ENCODE measurements at places on chromosomes 3 and 15.

DNA sequence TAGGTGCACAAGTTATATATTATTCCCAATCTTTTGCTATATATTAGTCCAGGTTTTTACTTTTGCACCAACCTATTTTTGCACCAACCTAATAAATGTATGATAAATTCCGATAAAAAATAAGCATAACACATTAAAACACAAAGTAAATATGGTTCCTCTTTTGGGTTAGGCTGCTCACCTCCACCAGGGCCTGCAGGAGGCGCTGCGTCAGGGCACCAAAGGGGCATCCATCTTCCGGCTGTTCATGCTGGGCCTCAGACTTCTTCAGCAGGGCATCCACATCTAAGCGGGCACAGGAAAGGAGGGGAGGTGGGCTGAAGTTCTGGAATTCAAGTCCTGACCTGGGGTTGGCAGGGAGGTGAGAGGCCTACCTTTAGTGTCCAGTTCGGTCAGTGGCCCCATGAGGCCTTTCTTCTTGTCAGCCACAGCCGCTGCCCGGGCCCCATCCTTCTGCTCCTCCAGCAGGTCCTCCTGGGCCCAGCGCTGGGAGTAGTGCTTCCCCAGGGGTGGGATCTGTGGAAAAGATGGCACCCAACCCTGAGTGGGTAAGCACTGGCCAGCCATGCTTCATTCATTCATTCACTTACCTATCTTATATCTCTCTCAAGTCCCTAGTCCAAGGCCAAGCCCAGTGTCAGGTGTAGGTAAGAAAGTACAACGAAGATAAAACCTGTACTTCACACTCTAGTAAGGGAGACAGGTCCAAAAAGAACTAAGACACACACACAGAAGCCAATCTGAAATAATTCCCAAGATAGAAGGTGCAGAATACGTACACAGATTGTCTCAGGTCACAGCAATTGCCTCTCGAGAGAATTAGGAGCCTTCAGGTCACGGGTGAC, 5.2 kb downstream of the TADA3 start:
- no peak for DNase-seq

DNA sequence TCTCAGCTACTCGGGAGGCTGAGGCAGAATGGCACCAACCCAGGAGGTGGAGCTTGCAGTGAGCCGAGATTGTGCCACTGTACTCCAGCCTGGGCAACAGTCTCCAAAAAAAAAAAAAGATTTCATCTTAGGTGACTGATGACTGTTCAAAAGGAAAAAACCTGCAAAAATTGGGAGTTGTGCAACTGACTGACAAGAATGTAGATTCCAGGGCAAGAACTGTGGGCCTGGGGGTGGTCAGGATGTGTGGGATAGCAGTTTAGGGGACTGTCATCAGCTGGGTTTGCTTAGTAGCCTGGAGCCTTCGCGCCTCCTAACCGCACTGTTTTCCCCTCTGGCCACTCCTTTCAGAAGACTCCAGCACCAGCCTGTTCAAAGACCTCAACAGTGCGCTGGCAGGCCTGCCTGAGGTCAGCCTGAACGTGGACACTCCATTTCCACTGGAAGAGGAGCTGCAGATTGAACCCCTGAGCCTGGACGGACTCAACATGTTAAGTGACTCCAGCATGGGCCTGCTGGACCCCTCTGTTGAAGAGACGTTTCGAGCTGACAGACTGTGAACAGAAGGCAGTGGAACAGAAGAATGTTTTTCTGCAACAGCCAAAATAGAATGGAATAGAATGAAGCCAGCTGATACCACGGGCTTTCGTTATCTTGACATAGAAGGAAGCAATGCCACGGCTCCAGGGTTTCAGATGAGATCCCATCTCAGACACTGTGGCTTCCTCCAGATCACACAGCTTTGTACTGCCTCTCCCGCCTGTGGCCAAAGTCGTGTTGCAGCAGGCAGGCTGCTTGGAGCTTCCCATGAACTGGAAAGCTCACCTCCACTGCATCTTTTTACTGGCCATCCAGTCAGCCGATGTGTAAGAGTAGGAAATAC, 75.3 kb upstream of the BLM start:
- DNase-seq, result no peak

DNA sequence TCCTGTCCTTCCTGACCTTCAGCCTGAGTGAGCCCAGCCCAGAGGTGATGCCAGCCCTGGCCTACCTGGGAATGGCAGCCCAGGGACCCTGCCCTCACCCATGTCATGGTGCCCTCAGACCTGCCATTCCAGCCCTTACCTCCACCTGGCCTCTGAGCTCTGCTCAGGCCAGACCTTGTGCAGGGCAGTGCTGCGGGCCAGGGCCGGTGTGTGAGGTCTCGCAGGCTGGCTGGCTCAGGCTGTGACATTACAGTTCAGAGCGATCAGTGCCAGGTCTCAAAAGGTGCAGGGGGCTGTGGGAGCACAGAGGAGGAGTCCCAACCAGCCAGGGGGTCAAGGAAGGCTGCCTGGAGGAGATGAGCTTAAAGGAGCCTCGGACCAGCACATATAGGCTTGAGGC, 6.4 kb upstream of the CPLX3 start:
- DNase-seq, result no peak

GRCh38 chr3:143171141-143171980, 51.8 kb downstream of the CHST2 start:
- DNase-seq, result no peak

- no peak for DNase-seq
These were observed 15.5 kb upstream of the GATM start for GRCh38 chr15:45393851-45394250.

GRCh38 chr3:183896184-183896583, 11.5 kb upstream of the PARL start:
- no peak for DNase-seq

- no peak for DNase-seq
These were observed 51.6 kb downstream of the SLC7A14 start for GRCh38 chr3:170534227-170534626.

DNA sequence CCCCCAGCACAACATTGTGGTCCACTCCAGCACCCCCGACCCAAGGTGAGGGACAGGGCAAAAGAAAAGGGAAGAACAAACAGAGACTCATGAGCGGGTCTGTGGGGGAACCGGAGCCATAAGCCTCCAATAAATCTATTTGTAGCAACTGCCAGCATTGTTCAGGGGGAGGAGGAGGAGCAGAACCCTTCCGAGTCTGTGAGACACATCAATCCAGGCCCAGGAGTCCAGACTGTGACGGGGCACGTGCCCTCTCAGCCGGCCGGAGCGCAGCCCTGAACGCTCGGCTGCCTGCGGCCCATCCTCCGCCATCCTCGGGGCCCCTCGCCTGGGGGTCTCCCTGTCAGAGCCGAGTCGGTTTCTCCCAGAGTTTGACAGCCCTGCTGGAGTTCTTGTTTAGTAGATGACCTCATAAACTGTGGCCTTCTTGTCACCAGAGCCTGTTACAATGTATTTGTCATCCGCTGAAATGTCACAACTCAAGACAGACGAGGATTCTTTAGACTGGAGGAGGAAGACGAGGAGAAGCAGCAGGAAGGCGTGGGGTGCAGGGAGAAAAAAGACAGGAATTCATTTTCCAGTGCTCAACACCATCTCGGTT, 47.9 kb downstream of the TLE3 start:
- DNase-seq, result no peak

DNA sequence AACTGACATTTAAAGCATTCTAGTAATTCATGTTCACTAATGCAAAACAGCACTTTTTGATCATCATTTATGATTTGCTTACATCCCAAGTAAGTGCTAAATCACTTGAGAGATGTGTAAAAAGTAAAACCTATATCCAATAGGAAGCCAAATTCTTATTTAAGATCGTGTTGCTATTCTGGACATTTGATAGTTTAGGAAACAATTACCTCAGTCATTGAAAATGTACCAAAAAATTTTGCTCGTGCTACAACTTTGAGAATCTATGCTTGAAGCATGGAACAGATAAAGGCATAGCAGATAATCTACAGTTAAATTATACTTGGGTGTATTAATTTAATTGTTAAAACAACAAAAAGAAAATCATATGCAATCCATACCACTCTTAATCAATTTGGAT, 571.6 kb upstream of the NR2F2 start:
- no peak for DNase-seq

DNA sequence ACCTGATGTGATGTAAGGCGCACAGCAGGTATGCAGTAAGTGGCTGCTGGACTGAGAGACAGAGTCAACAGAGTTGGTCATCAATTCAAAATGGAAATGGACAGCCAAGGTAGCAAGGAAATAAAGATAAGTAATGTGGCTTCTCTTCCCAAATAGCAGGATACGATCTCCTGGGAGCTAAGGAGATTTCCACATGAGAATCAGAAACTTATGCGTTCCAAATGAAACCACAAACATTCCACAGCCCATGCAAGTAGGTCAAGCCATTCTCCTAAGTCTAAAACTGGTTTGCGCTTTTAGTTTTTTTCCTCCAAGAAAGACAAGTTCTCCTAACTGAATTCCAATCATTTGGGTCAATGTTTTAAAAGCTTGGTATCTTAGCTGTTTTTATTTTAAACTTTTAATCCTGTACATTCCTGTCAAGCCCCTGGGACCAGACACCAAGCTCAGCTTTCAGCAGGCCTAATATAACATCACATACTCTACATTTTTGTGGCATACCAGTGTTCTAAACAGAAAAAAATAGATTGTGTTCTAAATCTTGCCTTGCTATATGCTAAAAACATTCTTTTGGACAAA, 73.7 kb upstream of the TSPAN3 start:
- no peak for DNase-seq

GRCh38 chr3:79415356-79415755, 352.4 kb downstream of the ROBO1 start:
- DNase-seq, result no peak

DNA sequence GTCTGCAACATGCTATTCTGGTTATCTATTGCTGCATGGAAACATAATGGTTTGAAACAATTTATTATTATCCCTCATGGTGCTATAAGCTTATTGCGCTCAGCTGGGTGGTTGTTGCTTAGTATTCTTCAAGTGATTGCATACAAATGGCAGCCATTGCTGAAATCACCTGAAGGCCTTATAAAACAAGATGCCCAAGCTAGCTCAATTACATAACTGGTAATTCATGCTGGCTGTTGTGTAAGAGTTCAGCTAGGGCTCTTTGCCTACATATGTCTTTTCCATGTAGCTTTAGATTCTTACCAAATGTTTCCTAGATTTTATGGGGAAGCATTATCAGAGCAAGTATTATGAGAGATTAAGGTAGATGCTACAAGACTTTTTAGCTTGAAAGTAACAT, 644.0 kb upstream of the CBLB start:
- no peak for DNase-seq

DNA sequence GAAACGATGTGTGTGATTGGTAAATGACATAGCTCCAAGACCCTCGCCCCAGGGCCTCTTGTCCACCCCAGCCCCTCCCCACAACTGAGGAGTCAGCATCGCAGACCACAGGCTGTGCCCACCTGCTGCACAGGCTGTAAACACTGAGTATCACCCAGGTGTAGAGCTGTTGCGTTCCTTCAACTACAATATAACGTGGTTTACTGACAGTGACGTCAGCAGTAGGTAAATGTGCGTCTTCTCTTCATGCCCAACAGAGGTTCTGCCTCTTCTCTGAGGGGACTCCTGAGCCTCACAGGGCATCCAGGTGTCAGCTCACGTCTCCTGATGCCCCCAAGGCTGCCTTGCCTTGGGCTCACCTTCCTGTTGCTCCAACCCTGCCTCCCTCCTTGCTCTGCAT, 395.1 kb downstream of the CACNA2D3 start:
- DNase-seq, result no peak

GRCh38 chr15:42264795-42265194, 8.2 kb upstream of the GANC start:
- no peak for DNase-seq

- DNase-seq, result no peak
These were observed 40.8 kb downstream of the CSNK1G1 start for GRCh38 chr15:64315216-64315615.

GRCh38 chr3:30671527-30672286, 65.3 kb downstream of the TGFBR2 start:
- no peak for DNase-seq

DNA sequence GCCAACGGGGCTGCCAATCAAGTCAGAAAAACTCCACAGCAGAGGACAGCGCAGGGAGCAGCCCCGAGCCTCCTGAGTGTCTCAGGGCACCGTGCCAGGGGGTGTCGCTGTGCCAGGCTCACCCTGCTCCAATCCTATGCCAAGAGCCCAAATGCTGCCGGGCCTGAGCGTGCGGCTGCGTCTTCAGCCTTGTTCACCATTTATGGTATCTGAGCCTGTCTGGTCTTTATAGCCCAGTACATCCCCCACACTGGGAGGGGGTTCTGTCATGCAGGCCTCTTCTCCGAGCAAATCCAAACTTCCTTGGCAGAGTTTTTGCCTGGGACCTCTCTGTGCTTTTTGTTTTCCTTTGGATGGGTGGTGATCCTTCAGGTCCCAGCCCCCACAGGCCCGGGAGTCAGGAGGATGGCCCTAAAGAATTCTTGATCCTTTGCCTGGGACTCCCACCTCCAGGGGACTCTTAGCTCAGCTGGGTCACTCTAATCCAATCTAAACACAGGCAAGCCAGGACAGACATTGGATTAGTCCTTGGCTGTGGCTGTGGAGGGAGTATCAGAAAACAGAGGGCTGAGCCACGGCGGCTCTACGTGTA, 135.1 kb upstream of the HACD2 start:
- no peak for DNase-seq

GRCh38 chr15:96160269-96160668, 170.2 kb upstream of the NR2F2 start:
- no peak for DNase-seq

- no peak for DNase-seq
These were observed 207.7 kb upstream of the PDZRN3 start for GRCh38 chr3:73832426-73832825.

GRCh38 chr15:74402873-74403587, 30.7 kb downstream of the SEMA7A start:
- no peak for DNase-seq

- DNase-seq, result no peak
These were observed 119.2 kb downstream of the LRIG1 start for GRCh38 chr3:66381626-66382025.

DNA sequence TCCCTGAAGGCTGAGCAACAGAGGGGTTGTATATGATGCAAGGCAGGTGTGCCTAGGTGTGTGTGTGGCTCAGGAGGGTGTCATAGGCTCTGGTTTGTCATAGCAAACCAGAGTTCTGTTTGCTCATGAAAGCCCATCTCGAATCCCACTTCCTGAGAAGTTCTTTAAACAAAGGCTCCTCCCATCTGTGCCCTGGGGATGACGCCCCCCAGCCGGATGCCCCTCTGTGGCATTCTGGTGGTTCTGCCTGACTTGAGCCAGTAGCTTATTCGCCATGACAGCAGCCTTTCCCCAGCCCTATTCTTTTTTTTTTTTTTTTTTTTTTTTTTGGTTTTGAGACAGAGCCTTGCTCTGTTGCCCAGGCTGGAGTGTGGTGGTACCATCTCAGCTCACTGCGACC, 45.4 kb downstream of the PDIA5 start:
- DNase-seq, result no peak

- no peak for DNase-seq
These were observed 75.0 kb downstream of the SEMA5B start for GRCh38 chr3:122952520-122952919.

Measured in activated gamma-delta T cell (primary cell).